A549 treated with DMSO at 1 μM for 4 hours (cell line): ENCODE measurements at places on chromosomes 12 and 14. TPM values are rescaled to one million over a fixed set of nuclear protein-coding genes. Genes with fewer than 3 reads are reported as not detected.

The TESPA1 gene
- not detected in 5 replicates for total RNA-seq

The GCN1 gene
- total RNA-seq = 42.2 to 66.7 TPM (median 61.5 TPM) in 5 replicates

The GLIPR1L1 gene
- total RNA-seq = not detected in 5 replicates

The TAS2R31 gene
- 0.09 to 0.22 TPM (median 0.16 TPM) in 4 of 5 replicates, not detected in the other for total RNA-seq

The SLC25A21 gene
- total RNA-seq = 0.39 to 1.5 TPM (median 0.94 TPM) in 5 replicates

The HNF1A gene
- 4.4 to 6.4 TPM (median 5.9 TPM) in 5 replicates for total RNA-seq

The ASIC1 gene
- 5.3 to 6.8 TPM (median 6.2 TPM) in 5 replicates for total RNA-seq

The ACVRL1 gene
- total RNA-seq = 0.06 to 0.30 TPM (median 0.11 TPM) in 4 of 5 replicates, not detected in the other

The CLEC7A gene
- not detected in 5 replicates for total RNA-seq

The IL22 gene
- total RNA-seq = not detected in 5 replicates

The CPNE6 gene
- not detected in 5 replicates for total RNA-seq
